Spleen (tissue), 13 donors: ENCODE measurements at places on chromosomes 5 and 9. TPM values are rescaled to one million over a fixed set of nuclear protein-coding genes. Genes with fewer than 3 reads are reported as not detected.
A peak's percentile ranks its signal among the peaks of the same experiment; 100 is the strongest.

SPINK13 gene
- total RNA-seq: not detected

FOXD4L3 gene
- 0.35 TPM for total RNA-seq

CDH10 gene
- total RNA-seq: not detected

PCDHA1 gene
- not detected for total RNA-seq

PAEP gene
- total RNA-seq: not detected

DNA sequence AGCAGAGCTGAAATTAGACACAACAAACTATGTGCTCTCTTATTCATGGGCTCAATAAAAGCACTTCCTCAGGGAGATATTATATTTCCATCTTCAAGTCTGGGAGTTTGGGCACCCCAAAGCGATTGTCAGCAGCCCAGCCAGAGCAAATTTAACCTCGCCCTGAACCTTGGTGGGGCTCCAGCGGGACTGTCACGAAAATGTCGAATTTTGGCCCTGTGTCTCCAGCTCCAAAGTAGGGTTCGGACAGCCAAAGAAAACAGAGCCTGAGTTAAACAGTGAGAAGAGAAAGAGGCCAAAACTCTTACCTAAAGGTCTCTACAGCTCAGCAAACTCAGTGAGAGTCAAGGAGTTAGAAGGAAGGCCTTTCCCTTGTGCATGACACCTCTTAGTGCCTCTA is 432.9 kb downstream of the SPATA31D1 start:
- DNase-seq: no peak

DNA sequence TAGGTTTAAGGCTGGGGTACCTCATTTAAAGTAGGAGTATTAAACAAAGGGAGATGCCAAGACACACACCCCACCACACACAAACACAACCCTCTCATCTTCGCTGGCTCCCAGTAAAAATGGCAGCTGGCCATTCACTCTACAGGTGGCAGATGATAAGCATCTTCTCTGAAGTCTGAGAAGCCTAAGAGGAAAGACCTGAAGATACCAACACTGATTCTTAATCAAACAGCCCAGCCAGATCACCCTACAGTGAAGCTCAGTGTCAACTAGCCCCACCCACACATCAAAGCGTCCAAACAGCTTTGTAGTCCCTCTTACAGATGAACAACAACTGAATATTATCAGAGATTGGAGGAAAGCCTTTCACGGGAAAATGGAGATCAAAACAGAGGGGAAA is 59.5 kb downstream of the SPOCK1 start:
- DNase-seq: no peak

DNA sequence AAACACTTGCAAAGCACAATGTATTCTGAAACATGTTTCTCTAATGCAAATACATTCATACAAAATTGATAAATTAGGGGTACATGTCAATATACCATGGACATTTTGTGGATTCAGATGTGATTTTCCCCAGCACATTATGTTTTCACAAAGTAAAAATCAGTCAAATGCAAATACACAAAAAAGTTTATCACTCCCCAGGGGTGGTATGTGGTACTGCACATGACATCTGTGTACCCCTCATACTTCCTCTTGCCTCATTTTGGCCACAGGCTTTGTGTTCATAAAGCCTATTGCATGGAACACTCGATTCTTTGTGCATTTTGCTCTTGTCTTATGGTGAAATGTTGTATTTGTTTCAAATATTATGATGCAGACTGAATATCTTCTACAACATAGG is 116.8 kb upstream of the PDE4D start:
- no peak for DNase-seq

DNA sequence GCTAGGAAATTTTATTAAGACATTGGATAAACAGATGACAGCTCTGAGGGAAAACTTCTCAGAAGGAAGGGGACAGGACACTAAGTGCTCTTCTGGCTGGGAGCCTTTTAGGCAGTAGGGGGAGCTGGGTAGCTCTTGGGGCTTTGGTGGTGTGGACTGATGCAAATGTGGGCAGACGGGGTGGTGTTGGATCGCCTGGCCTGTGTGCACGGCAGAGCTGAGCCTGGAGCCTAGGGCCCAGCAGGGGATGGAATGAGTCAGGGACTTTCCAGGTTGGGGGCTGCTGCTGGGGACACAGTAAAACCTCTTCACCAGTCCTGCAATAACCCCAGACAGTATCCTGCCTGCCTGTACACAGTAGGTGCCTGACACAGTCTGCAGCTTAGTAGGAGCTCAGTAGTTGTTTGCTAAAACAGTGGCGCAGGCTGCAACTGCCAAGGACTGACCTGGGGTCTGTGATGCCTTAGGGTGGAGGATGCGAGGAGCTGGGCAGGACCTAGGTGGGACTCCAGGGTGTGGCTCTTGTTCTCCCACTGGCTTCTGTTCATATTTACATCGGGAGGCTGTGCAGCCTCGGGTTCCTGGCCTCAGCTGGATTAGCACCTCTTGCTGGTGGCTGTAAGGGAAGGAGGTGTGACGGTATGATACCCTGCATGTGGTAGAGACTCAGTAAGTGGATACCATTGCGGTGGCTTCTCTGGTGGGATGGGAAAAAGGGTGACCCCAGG is 83.8 kb downstream of the DAB2IP start:
- DNase-seq: no peak

GRCh38 chr9:17863213-17863883 is 284.5 kb downstream of the SH3GL2 start:
- DNase-seq: no peak

GRCh38 chr5:133289686-133290367 is 238.0 kb downstream of the HSPA4 start:
- no peak for DNase-seq

- no peak for DNase-seq
These were observed 140.9 kb downstream of the MAST4 start for GRCh38 chr5:66737096-66737495.

- no peak for DNase-seq
These were observed 72.7 kb upstream of the NREP start for GRCh38 chr5:111829701-111830100.

DNA sequence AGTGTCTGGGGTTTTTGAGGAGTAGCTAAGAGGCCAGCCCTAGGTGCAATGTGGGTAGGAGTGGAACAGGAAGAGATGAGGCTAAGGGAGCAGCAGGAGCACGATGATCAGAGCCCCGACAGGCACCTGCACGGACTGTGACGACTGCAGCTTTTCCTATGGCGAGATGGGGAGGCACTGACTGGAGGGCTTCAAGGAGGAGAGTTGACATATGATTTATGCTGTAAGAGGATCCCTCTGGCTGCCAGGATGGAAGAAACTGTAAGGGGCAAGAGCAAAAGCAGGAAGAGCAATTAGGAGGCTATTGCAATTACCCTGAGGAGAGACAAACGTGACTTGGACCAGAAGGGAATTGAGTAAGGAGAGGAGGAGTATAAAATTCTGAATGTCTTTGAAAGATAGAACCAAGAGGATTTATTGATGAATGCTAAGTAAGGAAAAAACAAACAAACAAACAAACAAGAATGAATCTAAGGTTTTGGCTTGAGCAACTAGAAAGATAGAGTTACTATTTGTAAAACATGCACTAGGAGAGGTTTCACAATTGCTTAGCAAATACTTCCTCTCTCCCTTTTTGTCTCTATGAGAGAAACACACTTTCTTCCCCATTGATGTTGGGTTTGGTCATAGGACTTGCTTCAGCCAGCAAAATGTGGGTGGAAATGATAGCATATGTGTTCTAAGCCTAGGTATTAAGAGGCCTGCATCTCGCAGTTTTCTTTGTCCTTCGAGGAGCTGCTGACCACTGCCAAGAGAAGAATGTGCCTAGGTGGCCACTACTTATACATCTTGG is 32.9 kb downstream of the TRPC7 start:
- no peak for DNase-seq

GRCh38 chr5:32029261-32029660 is 144.9 kb downstream of the GOLPH3 start:
- DNase-seq: peak; percentile 25
